Colonic mucosa (tissue), 4 donors: ENCODE measurements at places on chromosomes 2 and 18.

GRCh38 chr2:229429589-229429988, 158.5 kb upstream of the PID1 start:
- DNase-seq = no peak
- no peaks in the 10 kb centered on the region for H3K36me3 ChIP-seq
- H3K27ac ChIP-seq = no peak overlapping the region
- no peak overlapping the region for H3K4me3 ChIP-seq
- no peaks in the 10 kb centered on the region for H3K4me1 ChIP-seq
- H3K27me3 ChIP-seq = no peaks in the 10 kb centered on the region

DNA sequence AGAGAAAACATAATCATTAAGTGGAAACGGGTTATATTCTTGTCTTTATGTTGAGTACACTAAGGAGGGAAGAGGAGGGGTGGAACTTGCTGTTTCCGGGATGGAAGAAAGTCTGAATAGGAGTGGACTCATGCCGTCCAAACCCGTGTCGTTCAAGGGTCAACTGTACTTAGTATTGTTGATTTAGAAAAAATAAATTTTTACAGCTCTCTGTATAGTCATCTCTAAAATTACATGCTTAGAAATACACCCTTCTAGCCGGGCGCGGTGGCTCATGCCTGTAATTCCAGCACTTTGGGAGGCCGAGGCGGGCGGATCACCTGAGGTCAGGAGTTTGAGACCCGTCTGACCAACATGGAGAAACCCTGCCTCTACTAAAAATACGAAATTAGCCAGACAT, 29.4 kb downstream of the RIF1 start:
- H3K4me3 ChIP-seq = no peak overlapping the region
- H3K27me3 ChIP-seq = no peaks in the 10 kb centered on the region
- H3K36me3 ChIP-seq = peaks cover 10% of the 10 kb centered on the region
- DNase-seq = peak; percentile 60

DNA sequence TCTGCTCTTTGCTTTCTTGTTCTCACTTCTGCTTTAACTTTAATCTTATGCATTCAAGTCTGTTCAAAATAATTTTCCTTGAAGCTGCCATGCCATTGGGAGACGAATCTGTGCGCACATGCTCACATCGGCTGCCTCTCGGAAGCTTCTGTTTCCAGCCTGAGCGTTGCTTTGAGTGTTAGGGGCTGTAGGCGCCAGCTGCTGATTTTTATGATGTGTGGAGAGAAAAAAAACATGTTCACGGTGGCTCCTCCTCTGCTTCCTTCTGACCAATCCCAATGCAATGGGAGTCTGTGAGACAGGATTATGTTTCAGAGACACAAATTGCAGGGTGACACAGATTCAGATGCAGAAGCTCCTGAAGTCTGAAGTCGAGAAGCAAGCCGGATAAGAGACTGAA, at the start of gene MC4R:
TSS of gene MC4R (minus strand) at position 180 of the 400 bp plus-strand sequence. CDS start 426 bp downstream, outside the sequence.
- H3K4me3 ChIP-seq = no peak within 1 kb of the TSS
- H3K36me3 ChIP-seq = no peaks in the 10 kb centered on the region
- H3K27ac ChIP-seq = no peak within 1 kb of the TSS
- no peaks in the 10 kb centered on the region for H3K4me1 ChIP-seq

DNA sequence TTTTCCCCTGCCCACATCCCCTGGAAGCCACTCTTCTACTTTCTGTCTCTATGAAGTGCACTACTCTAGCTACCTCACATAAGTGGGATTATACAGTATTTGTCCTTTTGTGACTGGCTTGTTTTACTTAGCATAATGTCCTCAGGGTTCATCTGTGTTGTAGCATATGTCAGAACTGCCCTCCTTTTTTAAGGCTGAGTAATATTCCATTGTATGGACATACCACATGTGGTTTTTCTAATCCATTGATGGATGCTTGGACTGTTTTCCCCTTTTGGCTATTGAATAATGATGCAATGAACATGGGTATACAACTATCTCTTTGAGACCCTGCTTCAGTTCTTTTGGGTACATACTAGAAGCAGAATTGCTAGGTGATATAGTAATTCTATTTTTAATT, 95.9 kb downstream of the PRKCE start:
- H3K27me3 ChIP-seq = no peaks in the 10 kb centered on the region
- no peaks in the 10 kb centered on the region for H3K4me1 ChIP-seq
- DNase-seq = no peak
- no peak overlapping the region for H3K4me3 ChIP-seq
- H3K36me3 ChIP-seq = no peaks in the 10 kb centered on the region
- H3K27ac ChIP-seq = no peak overlapping the region

DNA sequence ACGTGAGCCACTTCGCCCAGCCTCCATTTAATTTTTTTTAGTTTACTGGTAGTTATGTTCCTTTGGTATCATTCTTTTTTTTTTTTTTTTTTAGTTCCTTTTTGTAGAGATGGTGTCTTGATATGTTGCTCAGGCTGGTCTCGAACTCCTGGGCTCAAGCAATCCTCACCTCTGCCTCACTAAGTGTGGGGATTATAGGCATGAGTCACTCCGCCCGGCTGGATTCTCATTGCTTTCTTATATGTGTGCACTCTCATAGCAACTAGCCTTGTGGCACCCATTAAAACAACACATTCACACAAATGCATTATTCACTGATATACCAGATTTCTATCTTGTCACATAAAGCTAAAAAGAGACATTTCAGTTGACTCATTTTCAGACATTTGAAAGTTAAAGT, 4.2 kb downstream of the TTC27 start:
- H3K27me3 ChIP-seq = no peaks in the 10 kb centered on the region
- H3K36me3 ChIP-seq = no peaks in the 10 kb centered on the region
- DNase-seq = no peak

DNA sequence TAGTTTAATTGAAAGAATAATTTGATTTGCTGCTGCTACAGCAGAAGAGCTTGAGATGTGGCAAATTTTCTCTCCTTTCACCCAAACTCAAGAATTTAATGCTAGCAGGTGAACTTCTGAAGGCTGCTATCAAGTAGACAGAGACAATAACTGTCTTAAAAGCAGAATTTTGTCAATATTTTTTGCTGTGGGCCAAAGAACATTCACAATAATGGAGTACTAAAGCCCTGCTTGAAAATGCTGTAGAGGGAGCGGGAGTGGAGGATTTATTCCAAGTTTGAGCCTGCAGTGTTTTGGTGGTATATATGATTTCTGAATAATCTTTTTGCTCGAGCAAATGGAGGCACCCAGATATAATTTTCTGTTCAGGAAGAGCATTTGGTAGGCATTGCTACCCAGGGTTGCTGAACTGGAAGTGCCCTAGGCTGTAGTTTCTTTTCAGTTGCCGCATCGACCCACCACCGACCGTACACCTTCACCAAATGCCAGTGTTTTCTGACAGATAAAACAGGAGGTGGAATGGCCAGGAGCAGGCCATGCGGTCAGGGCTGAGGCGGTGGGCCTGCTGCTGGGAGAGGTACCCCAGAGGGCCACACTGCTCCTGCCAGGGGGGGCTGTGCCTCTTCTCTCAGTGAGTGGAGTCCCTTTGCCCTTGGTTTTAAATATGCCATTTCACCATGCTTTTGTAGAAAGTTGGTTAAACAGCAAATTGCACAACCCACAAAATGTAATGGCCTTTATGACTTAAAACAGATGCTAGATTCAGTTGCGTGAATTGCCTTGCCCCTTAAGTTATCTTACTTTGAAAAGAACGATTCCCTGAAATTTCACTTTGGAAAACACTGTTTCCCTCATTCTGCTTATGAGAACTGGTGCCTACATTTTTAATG, 36.4 kb downstream of the TSHZ1 start:
- H3K27me3 ChIP-seq = no peaks in the 10 kb centered on the region
- peak overlapping the region; percentile 17 for H3K4me3 ChIP-seq
- no peaks in the 10 kb centered on the region for H3K4me1 ChIP-seq
- H3K36me3 ChIP-seq = no peaks in the 10 kb centered on the region
- no peak for DNase-seq

DNA sequence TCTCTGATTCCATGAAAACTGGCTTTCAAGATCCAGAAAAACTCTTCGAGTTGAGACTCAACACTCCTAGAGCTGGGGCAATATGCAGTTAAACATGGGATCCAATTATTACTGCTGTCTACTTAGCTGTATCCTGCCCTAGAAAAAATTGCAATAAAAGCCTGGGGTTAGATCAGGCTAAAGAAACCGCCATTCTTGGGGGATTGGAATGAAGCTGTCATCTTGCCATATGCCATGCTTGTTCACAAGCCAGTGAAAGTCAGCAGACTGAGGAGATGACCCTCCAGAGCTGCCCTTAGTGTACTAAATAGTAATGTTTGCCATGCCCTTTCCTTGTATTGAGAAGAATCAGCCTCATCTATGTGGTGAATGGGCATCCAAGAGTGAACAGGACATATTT, 30.9 kb upstream of the CYP26B1 start:
- H3K27me3 ChIP-seq = no peaks in the 10 kb centered on the region
- no peaks in the 10 kb centered on the region for H3K4me1 ChIP-seq
- H3K36me3 ChIP-seq = no peaks in the 10 kb centered on the region
- H3K27ac ChIP-seq = no peak overlapping the region

GRCh38 chr2:89763254-89763580, 1071.7 kb downstream of the RPIA start:
- no peak for DNase-seq
- no peak overlapping the region for H3K4me3 ChIP-seq
- no peak overlapping the region for H3K27ac ChIP-seq
- H3K27me3 ChIP-seq = no peaks in the 10 kb centered on the region
- no peaks in the 10 kb centered on the region for H3K36me3 ChIP-seq

GRCh38 chr18:8730080-8730827, 24.9 kb downstream of the MTCL1 start:
- H3K27ac ChIP-seq = peak overlapping the region; percentile 32
- H3K4me3 ChIP-seq = no peak overlapping the region
- H3K4me1 ChIP-seq = peaks cover 4% of the 10 kb centered on the region
- peak; percentile 79 for DNase-seq
- H3K36me3 ChIP-seq = no peaks in the 10 kb centered on the region

GRCh38 chr2:64635976-64636911, 17.5 kb downstream of the SERTAD2 start:
- no peaks in the 10 kb centered on the region for H3K27me3 ChIP-seq

GRCh38 chr18:598124-598589, 1.4 kb downstream of the CLUL1 start:
- no peaks in the 10 kb centered on the region for H3K4me1 ChIP-seq
- no peak for DNase-seq
- H3K27me3 ChIP-seq = no peaks in the 10 kb centered on the region
- H3K36me3 ChIP-seq = no peaks in the 10 kb centered on the region
- H3K27ac ChIP-seq = no peak overlapping the region
- H3K4me3 ChIP-seq = no peak overlapping the region

GRCh38 chr2:58708565-58708964, 467.4 kb upstream of the FANCL start:
- no peaks in the 10 kb centered on the region for H3K36me3 ChIP-seq
- no peak overlapping the region for H3K4me3 ChIP-seq
- H3K27me3 ChIP-seq = no peaks in the 10 kb centered on the region

DNA sequence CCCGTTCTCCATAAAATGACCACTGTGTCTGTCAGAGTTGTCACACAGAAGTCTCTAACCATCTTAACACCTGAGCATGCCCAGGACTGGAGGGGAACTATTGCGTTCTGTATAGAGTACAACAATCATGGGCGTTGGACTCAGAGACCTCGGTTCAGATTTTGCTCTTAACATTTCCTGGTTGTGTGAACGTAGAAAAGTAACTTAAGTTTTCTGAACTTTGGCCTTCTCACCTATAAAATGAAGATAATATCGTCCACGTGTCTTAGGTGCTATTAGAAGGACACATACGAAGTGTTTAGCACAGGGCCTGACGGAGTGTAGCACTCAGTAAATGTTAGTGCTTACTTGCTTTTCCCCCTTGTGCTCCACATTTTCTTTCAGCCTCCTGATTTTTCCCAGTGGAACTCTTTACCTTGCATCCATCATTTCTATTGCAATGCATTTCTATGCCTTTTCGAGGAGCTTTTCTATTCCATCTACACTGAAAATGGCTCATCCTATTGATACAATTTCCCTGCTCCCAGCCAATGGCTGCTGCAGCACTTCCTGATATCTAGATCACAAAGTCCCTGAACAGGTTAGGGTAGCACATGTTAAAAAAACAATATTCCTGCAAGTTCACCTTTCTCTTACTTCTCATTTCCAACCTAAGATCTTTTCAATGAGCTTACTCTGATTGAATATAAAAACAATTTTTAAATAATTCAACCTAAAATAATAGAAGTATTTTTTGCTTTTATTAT, 22.7 kb downstream of the DPP10 start:
- peak overlapping the region; percentile 43 for H3K27ac ChIP-seq
- H3K4me1 ChIP-seq = no peaks in the 10 kb centered on the region
- no peaks in the 10 kb centered on the region for H3K27me3 ChIP-seq
- no peaks in the 10 kb centered on the region for H3K36me3 ChIP-seq
- no peak overlapping the region for H3K4me3 ChIP-seq
- no peak for DNase-seq

DNA sequence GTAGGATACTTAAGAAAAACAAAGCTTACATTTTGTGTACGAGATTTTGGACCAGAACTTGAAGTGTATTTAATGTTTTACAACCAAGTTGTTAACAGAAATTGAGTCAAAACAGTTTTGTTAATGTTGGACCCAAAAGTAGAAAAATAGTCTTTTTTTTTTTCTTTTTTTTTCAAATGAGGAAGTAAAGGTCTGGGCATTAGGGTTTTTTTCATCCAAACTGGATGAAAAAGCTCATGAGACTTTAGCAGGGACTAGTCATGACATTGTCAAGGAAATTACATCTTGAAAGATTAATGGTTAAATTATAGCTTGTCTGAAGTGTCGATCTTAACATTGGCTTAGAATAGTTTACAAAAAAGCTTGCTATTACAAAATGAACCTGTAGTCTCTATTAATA, 32.3 kb downstream of the CCNT2 start:
- no peaks in the 10 kb centered on the region for H3K36me3 ChIP-seq
- no peak for DNase-seq
- no peaks in the 10 kb centered on the region for H3K4me1 ChIP-seq

DNA sequence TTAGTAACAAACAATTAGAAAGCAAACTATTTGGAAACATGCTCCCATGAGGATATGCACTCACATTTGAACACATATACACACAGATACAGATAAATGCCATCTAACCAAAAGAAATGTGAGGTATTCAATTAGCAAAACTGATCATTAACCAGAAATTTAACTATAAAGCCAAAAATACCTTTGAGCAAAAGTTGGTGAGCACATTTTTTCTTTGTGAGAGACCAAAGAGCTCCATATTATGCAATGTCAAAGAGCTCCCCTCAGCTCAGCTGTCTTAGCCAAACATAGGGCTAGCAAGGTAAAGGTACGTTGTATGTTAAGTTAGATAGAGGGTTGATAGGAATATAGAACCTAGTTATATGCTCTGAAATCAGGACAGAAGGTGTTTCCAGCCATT, 43.8 kb downstream of the CYBRD1 start:
- H3K27me3 ChIP-seq = no peaks in the 10 kb centered on the region
- no peak for DNase-seq
- no peak overlapping the region for H3K4me3 ChIP-seq
- no peaks in the 10 kb centered on the region for H3K36me3 ChIP-seq
